Kidney epithelial cell (primary cell): ENCODE measurements at places on chromosomes 11 and 22. TPM values are rescaled to one million over a fixed set of nuclear protein-coding genes. Genes with fewer than 3 reads are reported as not detected.

DNA sequence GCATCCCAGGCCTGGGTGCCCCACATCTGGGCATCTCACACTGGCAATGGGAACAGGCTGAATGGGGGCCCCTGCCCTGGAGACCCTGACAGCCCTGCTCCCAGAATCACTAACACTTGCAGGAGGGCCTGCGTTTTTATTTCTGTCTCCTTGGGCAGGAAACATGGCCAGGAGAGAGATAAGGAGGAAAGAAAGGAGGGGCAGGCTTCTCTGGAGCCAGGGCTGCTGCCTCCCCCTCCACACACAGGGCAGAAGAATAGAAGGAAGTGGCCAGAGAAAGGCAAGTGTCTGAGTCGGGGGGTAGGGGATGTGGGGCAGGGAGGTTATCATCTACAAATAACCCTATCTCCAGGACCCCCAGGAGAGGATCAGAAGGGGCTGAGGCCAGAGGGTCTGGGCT, 25.5 kb upstream of the TSPAN18 start:
- no peak for DNase-seq

- no peak for DNase-seq
Measured at GRCh38 chr22:50621948-50622722, 5.8 kb downstream of the ARSA start.

DNA sequence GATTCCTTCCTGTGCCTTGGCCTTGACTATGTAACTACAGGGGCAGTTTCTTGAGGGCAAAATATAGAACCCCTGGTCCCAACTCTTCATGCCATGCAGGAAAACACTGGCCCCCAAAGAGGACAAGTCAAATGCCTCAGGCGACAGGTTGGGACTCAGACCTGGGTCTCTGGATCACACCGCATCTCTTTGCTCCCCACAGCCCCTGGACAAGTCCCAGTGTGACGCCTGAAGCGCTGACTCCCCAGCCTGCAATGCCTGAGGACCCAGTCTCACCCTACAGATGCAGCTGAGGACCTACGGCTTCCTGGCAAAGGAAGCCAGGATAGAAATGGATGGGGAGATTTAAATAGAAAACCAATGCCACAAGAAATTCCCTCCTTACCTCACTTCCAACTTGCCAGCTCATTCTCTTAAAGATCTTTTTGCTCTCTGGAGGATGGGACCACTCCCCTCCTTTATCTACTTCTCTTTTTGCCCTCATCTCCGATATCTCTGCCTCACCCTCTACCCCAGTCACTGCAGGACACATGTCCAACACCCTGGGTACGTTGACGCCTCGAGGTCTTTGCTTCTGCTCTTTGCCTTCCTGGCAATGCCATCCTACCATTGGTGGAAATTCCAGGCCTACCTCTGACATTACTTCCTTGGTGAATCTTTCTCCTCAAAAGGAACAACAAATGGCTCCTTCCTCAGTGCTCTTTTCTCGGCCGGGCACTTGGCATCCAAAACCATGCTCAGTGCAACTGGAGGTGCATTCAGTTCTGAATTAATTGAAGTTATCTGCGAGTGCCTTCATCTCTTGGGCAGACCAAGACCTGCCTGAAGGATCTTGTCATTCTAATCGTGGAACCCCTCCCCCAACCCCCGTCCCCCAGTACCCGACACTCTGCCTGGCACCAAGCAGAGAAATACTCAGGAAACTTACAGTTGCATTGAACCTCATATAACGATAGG, 2.0 kb upstream of the PRDM11 start:
- DNase-seq, result no peak

GRCh38 chr22:36571991-36572390, 43.0 kb upstream of the EIF3D start:
- no peak for DNase-seq

- no peak for DNase-seq
Measured at GRCh38 chr22:29693671-29694070, 26.1 kb upstream of the CABP7 start.

- no peak for DNase-seq
Measured at GRCh38 chr11:117827521-117828511, 3.3 kb upstream of the FXYD2 start.

GRCh38 chr22:43391306-43391705, 20.5 kb upstream of the MPPED1 start:
- DNase-seq, result no peak

DNA sequence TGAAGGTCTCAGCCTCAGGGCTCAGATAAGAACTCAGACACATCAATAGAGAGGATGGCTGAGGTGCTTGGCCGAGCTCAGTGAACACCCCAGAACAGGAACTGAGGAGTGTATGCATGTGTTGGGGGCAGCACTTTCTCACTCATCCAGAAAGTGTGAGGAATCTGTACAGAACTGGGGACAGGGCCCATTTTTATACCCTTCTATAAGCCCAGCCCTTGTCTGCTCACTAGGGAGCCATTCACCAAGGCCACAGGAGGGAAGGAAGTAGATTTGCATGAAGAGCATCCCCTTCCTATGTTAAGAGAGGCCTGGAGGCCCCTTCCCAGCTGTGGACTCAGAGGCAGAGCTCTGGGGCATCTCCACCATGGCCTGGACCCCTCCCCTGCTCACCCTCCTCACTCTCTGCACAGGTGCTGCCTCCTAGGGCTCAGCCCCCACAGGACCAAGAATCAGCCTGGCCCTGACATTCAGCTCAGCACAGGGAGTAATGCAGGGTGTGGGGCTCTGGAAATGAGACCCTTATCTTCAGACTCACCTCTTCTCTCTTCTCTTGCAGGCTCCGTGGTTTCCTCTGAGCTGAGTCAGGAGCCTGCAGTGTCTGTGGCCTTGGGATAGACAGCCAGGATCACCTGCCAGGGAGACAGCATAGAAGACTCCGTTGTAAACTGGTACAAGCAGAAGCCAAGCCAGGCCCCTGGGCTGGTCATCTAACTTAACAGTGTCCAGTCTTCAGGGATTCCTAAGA, 39.9 kb upstream of the GGTLC2 start:
- DNase-seq, result no peak

MN1 gene
- 4.5 and 5.3 TPM in 2 replicates for total RNA-seq

DNA sequence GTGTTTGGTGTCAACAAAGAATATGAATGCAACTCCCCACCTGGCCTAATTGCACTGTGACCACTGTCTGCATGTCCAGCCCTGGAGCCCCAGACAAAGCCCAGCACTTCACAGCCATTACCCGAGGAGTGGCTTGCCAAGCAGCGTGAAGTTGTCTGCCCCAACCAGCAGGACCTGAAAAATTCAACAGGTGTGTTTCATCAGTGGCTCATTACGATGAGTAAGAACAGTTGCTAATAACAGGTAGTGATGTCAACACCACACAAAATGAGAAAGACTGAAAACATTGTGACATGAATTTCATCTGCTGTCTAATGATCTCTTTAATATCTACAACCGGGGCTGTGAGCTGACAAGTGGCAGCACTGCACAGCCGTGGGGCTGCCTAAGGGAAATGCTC, 10.3 kb downstream of the MRPL21 start:
- DNase-seq, result no peak

DNA sequence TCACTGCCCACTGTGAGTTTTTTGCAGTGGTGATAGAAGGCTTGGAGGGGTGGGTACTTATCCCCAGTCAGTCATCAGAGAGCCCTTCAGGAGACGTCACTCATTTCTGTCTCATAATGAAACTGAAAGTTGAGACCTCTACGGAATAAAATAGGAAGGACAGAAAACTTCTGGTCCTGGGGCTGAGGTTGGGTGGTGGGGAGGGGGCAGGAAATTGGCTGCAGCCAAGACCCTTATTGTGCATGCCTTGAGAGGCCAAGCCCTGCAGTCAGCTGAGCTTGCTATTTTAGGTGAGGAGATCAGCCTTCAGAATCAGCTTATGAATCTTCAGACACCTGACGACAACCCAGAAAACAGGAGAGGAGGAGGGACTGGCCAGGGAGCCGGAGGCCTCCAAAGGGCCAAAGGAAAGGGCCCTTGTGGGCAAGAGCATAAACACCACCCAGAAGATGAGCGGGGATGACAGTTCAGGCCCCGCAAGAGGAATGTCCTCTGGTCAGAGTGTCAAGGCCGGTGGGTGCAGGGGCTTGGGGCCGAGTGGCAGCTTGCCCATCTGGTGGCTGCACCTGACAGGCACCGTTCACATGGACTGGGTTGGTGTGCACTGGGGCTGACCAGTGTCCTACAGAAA, 17.9 kb upstream of the ADA2 start:
- DNase-seq, result no peak

CRYBB2 gene
- not detected in 2 replicates for total RNA-seq

SNX32 gene
- 1.4 and 1.9 TPM in 2 replicates for total RNA-seq

DNA sequence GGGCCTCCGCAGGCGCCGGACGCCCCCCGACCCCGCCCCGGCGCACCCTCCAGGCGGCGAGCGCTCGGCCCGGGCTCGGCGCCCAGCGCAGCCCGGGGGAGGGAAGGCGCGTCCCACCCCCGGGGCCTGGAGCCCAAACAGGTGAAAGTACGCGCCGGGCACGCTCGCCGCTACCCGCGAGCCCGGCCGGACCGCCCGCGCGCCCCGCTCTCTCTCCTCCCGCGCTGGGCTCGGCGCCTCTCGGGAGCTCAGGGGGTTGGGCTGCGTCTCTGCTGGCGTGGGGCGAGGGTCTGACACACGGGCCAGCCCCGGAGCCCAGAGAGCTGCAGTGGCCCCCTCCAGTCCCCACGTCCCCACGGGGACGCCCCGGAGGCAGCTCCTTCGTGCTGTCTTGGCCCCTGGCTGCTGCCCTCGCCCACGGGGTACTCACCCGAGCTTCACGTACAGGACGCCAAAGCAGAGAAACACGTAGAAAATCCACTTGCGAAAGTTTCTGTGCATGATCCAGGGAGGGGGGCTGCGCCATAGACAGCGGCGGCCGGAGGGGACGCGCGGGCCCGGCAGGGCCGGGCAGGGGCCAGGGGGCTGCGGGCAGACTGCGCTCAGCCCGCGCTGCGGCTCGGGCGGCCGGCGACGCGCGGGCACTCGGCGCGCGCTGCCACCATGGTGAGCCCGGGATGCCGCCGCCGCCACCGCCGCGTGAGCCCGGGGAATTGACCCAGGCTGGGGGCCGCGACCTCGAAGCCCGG, 534 bp downstream of the WNT7B start:
- no peak for DNase-seq

PTPMT1 gene
- 141 and 166 TPM in 2 replicates for total RNA-seq

C11orf91 gene
- total RNA-seq, result not detected in 2 replicates

DNA sequence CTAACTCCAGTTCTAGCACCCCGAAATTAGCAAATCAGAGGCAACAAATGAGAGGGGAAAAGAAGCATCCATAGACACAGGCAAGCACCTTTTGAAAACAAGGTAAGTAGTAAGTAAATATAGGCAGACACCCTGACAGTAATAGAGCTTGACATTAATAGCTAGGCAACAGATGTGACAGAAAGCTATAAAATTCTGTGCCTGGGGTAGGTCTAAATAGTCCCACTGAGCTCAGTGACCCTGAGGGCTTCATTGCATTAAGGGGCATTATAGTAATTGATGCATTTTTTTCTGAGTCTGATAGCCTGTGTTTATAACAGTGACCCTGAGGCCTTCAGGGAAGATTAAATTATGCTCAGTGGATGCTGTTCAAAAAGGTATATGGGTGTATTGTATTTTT, 197.1 kb downstream of the HIPK3 start:
- DNase-seq, result no peak

- DNase-seq, result no peak
Measured at GRCh38 chr11:114079511-114080065, 20.1 kb downstream of the ZBTB16 start.

- no peak for DNase-seq
Measured at GRCh38 chr11:92852946-92853345, 116.5 kb upstream of the MTNR1B start.
